ENCODE measurements at places on chromosomes 4 and X.

DNA sequence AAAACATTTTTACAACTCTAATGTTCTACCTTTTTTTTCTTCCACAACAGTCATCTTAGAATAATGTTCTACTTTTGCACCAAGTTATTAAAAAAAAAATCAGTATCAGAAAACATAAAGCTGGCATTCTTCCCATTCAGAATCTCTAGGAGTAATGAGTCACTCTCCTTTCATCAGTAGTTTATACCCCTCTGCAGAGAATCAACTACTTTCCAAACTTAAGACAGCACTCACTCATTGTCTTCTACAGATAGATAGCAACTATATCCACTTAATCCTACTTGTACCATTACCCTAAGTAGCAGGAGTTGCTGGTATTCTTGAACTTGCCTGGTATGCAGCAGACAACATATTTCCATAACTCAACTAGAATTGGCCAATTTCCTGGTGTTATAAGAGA lies 3.2 kb downstream of the TIGD4 start:
- no peak for DNase-seq

DNA sequence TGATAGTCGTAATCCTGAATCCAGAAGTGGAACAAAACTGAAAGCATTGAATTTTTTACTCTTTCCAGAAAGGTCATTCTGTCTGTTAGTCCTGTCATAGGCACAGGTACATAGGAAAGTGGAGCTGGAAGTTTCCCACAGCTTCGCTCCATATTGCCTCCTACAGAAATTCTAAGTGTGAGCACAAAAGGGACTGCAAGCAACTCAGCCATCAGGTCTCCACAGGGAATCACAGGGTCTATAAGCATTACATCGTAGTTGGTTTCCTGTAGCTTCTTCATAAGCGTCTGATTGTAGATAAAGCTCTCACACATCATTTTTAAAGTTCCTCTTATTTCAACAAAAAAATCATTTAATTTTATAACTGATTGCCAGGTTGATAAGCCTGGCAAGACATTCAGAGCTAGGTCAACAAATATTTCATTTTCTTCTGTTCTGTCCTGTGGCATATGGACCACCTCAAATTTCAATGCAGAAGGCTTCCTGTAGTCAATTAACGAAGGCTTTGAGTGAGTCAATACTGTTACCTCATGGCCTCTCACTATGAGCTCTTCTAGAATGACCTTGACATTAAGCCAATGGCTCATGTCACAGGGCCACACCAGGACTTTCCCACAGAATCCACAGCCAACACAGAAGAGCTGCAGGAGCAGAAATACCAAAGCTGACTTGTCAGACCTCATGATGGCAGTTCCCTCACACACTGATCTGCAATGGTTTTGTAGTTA lies at the start of gene UGT2A3:
TSS of gene UGT2A3 (minus strand) at position 727 of the 728 bp plus-strand sequence. CDS start at position 683, 44 bp downstream.
- no peak for DNase-seq

DNA sequence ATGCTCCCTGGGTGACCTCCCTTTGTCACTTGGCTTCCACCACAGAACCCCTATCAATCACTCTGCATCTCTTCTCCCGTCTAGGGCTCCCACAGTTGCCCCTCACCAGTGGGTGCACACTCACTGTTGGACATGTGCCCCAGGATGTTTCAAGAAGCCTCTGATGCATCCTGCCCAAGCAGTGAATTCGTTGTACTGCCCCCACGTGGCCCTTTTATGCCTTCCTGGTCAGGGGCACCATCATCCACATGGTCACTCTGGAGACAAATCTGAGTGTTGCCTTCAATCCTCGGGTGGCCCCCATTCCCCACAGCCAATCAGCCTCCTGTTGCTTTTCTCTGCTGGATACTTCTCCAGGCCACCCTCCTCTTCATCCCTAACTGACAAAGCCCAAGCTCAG lies 12.2 kb downstream of the ITIH6 start:
- no peak for DNase-seq

GRCh38 chrX:148372925-148373324 lies 127.5 kb upstream of the AFF2 start:
- no peak for DNase-seq

- DNase-seq, result no peak
Measured at GRCh38 chr4:181219783-181220416, 1023.3 kb upstream of the TENM3 start.

DNA sequence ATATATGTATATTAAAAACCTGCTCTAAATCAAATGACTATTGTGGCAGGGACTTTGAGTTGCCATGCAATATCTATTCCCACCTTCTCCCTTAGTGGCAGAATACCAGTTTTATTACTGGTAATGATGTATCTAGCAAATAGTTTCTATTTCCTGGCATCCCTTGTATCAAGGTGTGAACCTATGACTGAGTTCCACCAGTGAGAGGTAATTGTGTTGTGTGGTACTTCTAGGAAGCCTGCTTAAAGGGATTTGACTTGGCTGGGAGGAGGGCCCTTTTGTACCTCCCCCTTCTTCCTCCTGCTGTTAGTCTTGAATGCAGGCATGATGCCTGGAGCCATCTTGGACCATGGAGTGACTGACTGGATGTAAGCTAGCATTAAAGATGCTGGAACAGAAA lies 65.4 kb upstream of the DYNLT3 start:
- DNase-seq, result no peak

DNA sequence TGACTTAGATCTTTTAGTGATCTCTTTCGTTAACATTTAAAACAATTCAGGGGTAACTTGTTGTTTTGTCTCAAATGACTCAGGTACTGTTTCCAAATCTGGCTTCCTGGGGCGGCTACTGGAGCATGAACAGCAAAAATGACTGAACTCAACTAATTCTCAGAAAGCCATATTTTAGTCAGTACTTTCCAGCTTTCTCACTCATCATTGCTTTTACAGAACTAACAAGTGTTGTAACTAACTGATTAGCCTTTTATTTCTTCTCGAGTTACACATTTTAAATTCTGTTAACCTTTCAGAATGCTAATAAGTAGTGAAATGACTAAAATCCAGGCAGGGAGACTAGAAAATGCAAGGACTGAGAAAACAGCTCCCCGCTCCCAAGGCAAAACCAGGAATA lies 55.3 kb downstream of the JADE3 start:
- DNase-seq, result no peak

- DNase-seq, result no peak
Measured at GRCh38 chrX:138710866-138711341, 613 bp downstream of the FGF13 start.

DNA sequence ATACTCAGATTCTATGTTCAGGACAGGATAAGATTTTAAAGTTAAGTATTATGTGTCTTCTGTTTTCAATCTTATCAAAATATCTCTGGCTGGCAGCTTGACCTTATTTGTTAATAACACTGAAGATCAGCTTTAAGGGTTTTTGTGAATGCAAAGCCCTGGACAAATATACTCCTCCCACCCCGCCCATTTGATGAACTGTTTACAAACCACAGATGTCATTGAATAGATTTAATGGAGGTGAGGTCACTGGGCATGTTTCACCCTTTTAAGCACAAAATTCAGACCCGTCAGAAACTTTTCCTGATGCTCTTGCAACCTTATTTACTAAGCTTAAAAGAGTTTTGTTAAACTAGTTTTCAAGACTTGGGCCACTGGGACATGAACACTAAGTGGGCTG lies 10.1 kb upstream of the CXCL8 start:
- no peak for DNase-seq

- DNase-seq, result no peak
Measured at GRCh38 chr4:147482281-147482680, 1.4 kb downstream of the EDNRA start.

DNA sequence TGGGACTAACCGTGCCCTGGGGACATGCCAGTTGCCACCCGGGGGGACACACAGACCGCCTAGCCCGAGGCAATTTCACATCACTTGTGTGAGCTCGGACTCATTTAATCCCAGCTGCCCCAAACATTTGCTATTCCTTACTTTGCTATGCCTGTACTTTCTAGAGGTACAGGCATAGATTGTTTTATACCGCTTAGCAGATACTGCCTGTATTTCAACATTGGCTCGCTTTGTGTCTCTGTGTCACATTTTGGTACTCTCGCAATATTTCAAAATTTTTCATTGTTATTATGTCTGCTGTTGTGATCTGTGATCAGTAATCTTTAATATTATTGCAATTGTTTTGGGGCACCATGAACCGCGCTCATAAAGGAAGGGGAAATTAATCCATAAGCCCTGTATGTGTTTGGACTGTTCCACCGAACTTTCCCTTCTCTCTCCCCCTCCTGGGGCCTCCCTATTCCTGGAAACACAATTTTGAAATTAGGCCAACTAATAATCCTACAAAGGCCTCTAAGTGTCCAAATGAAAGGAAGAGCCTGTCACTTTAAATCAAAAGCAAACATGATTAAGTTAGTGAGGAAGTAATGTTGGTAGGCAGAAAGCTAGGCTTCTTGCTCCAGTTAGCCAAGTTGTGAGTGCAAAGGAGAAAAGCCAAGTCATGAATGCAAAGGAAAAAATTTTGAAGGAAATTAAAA lies 568 bp upstream of the CASP6 start:
- no peak for DNase-seq

DNA sequence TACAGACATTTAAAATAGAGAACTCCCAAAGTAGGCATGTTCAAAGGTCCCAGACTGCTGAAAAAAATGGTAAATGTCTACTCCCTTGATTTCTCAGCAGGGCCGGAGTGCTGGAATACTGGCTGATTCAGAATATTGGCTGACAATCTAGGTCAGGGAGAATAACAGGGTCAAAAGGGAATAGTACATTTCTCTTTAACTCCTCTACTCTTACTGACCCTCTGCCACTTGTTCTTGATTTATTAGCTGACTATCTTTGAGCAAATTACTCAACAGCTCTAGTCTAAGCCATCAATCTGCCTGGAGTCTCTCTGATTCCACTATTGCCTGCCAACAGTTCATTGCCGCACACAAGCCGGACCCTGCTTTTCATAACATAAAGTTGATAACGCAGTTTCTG lies 19.7 kb upstream of the NWD2 start:
- no peak for DNase-seq

GRCh38 chr4:147901388-147901787 lies 169.5 kb downstream of the ARHGAP10 start:
- DNase-seq, result no peak

DNA sequence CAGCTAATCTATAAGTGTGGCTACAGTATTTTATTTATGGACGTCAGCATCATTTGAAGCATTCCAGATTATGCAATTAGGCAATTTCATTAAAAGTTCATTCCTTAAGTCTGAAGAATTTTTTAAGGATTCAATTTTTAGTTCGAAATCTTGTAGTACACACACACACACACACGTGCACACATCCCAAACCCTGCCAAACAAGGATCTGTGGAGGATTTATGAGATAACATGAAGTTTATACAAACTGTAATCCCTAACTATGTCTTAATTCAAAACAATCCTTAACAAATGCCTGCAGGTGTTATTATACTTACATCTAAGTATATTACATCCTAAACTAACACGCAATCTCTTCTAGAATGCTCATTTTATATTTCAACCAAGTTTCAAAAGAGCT lies 105.8 kb downstream of the ELOVL6 start:
- no peak for DNase-seq

GRCh38 chrX:45771560-45772340 lies 571.1 kb upstream of the DIPK2B start:
- DNase-seq, result peak; percentile 0

- DNase-seq, result no peak
Measured at GRCh38 chr4:101961144-101961543, 170.6 kb downstream of the BANK1 start.

DNA sequence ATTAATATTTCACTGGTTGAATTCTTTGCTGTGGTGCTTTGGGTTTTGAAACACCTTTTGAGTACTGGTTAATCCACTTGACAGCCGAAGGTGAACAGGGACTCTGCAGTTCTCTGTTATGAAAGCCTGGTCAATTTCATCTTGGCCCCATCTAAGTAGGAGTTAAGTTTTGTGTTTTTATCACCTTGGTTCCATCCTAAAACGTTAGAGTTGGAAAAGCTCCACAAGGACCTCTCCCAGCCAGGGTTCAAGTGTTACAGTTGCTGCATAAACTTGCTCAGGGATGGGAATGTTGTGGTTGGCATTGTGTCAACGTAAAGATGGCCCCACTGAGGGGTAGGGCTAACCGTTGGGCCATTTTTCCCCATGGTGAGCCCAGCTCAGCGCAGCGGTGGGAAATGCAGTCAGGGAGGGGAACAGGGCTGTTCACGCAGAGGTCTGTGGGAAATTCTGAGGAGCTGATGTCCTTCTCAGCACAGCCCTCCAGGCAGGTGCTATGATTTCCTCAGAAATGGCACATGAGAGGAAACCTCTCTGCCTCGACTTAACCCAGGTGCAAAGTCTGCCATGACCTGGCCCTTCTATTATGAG lies 188.7 kb downstream of the STIM2 start:
- no peak for DNase-seq

GRCh38 chr4:45776146-45776545 lies 347.7 kb downstream of the GABRG1 start:
- no peak for DNase-seq

GRCh38 chr4:77833126-77833724 lies 14.1 kb upstream of the CNOT6L start:
- DNase-seq, result no peak

- DNase-seq, result no peak
Measured at GRCh38 chr4:184417802-184418511, 56.4 kb downstream of the IRF2 start.

DNA sequence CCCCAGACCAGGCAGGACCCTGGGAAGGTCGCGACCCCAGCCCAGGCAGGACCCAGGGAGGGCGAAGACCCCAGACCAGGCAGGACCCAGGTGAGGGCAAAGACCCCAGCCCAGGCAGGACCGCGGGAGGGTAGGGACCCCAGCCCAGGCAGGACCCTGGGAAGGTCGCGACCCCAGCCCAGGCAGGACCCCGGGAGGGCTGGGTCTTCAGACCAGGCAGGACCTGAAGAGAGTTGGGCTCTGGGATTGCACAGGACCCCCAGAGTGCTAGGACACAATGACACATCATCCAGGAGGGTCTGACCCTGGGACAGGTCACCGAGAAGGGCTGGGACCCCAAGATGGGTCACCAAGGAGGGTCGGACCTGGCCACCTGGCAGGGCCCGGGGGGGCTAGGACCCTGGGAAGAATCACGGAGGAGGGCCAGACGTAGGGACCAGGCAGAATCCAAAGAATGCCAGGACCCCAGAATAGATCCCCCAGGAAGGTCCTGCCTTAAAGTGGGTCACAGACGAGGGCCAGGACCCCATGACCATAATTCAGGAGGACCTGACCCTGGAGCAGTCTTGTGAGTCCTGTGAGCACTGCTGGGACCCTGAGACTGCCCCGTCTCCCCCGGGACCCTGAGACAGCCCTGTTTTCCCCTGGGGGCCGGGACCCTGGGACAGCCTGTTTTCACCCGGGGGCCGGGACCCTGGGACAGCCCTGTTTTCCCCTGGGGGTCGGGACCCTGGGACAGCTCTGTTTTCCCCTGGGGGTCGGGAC lies 1.4 kb downstream of the PCGF3 start:
- DNase-seq, result no peak

GRCh38 chr4:154618708-154619315 lies 6.4 kb upstream of the FGG start:
- DNase-seq, result peak; percentile 4
